ENCODE measurements at places on chromosomes 5 and 9.
A peak's percentile ranks its signal among the peaks of the same experiment; 100 is the strongest.

DNA sequence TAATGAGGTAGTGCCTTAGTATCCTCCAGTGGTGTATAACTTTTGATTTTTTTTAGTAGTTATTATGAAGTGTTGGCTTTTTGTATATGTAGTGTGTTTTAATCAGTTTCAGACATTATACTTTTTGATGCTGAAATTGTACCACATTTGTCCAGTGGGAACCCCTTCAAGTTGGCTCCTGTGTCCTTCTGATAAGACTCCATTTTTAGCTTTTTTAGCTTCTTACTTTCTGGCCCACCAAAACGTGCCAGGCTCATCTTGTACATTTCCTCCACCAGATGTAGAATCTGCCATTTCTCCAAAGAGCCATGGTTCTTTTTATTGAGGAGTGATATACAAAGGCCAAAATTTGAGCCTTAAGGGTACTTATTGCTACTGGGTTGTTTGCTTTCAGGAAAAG lies 84.4 kb downstream of the PBX3 start:
- DNase-seq = no peak

GRCh38 chr5:138445547-138446271 lies 6.9 kb downstream of the REEP2 start:
- no peak for DNase-seq

- DNase-seq = no peak
Measured at GRCh38 chr5:34977934-34978613, 48.7 kb downstream of the DNAJC21 start.

GRCh38 chr9:133760713-133761290 lies 22.6 kb upstream of the SARDH start:
- no peak for DNase-seq

- no peak for DNase-seq
Measured at GRCh38 chr5:77322406-77322805, 111.9 kb downstream of the PDE8B start.

DNA sequence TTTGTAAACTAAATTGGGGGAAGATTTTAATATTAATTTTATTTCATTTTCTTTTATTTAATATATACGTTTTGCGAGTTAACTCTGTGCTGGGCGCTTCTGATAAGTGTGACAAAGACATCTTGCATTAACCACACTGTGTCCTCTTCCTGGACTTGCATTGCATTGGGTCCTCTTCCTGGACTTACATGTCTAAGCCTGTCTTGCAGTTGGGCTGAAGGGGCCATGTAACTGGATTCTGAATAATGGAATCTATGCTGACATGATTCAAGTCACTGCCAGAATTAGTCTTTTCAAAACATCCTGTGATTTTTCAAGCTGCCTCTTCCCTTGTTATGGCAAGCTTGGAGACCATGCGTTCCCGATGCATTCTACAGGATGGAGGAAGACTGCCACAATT lies 122.6 kb downstream of the TRIM32 start:
- no peak for DNase-seq

GRCh38 chr9:120482424-120483186 lies 97.4 kb downstream of the CDK5RAP2 start:
- DNase-seq = no peak

GRCh38 chr5:172150514-172151425 lies 37.3 kb downstream of the STK10 start:
- DNase-seq = no peak

DNA sequence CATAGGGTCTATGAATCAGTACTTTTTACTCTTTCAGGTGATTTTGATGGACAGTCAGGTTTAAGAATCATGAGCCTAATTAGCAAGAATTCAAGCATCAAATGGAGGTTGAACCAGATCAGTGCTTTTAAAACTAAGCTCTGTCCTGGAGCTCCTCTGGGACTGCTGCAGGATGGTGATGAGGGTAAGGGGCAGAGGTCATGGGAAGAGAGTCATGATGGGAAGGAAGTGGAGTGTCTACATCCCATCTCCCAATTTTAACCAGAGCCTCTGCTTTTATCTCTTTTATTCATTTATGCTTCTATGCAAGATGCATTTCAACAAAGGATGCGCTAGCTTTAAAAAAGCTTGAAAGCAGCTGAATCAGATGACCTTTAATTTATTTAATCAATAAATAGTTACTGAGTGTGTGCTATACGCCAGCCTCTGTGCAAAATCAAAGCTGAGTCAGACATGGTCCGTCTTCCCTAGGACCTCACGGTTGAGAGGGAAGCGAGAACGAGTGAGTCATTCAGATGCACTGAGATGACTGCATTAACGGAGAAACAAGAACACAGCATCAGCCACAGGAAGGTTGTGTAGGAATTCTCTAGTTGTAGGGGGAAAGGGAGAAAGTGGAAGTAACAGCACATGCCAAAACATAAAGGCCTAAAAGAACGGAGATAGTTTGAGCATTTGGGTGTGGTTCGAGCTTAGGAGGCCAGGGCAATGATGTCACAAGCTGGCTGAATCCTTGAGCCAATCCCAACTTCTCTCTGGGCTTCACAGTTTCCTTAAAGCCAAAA lies 441.6 kb upstream of the BRINP1 start:
- DNase-seq = no peak

DNA sequence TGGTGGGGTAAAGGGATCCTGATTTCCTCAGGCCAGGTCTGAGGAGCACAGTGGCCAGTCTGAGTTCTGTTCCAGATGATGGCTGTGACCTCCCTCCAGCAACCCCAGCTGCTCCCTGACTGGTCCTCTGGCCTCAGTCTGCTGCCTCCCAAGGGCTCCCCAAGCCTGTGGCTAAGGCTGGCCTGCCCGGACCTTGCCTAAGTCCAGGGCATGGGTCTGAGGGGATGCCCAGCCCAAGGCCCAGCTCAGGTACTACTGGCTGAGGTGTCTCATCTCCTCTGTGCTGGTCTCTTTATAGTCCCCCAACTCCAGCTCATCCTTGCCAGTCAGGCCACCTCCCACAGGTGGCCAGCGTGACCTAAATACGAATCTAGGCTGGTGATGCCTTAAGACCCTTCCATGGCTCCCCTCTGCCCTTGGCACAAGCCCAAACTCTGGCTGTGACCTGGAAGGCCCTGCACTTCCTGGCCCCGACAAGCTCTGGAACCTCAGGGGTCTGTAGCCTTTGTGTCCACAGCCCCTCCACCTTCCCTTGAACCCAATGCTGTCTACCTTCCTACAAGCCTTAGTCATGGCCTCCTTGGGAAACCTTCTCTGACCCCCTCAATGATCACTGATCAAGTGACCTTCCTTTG lies 9.8 kb downstream of the KIF12 start:
- DNase-seq = no peak

DNA sequence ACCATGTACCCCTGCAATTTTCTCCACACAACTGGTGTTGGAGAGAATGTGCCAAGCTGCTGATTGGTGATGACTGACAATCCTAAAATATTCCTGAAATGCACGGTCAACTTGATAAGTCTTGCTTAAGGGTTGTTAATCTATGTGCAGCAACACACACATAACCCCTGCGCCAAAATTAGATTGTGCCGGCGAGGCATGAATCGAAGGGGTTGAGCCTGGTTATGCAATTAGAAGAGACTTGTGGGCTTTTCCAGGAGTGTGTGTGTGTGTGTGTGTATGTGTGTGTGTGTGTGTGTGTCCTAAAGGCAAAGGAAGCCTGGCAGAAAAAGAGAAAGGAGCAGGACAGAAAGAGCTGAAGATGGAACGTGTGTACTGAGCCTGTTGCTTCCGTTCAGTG lies 22.3 kb downstream of the IRX2 start:
- no peak for DNase-seq

DNA sequence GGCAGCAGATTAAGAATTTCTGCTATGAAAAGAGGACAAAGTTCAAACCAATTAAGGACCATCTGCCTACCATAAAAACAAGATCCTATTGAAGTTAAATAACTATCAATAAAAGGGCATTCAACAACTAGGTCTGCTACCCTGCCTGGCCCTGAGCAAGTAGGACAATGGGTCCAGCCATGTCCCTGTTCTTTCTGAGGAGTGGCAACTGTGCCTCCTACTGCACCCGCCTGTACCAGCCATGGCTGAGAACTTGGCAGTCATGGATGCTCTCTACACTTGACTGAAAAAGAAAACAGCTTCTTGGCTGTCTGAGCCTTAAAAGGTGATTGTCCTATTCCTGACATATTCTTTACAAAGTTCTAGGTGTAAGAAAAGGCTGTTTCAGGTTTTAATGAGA lies 652.4 kb downstream of the PDE4D start:
- DNase-seq = no peak

- DNase-seq = peak; percentile 21
Measured at GRCh38 chr9:136629879-136630661, 32.6 kb upstream of the EGFL7 start.

GRCh38 chr5:151642472-151643140 lies 44.1 kb downstream of the SPARC start:
- DNase-seq = no peak

GRCh38 chr5:139942243-139942642 lies 100.9 kb downstream of the NRG2 start:
- no peak for DNase-seq

DNA sequence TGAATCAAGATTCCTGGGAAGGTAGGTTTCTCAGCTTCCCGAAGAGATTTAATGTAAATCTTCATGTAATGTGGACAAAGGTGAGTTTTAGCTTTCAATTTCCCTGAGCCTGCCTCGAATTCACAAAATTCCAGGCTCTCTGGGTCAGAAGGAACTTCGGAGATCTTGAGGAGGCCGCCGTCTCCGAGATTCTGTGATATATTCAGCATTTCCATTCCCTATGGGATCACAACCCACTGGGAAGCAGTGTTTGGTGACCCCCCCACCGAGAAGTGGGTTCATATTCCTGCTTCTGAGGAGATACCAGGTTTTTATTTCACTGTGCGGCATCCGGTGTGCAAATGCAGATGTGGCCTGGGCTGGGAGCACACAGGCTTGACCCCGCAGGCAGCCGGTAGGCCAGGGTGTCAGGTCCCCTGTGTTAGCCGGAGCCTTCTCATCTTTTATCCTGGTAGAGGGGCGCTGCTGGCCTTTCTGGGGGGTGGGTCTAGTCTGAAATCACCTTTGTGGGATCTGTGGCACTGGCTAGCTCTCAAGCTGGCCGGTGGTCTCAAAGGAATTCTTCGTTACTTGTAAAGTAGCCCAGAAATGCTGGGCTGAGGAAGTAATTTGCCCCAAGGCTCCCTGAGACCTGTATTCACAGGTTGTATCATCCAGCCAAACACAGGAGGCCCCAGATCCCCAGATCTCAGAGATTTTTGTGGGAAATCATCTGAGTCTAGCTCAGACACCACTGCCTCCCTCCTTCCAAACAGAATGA lies 1.4 kb downstream of the PLEKHG4B start:
- no peak for DNase-seq

GRCh38 chr5:170809551-170809950 lies 26.0 kb downstream of the GABRP start:
- no peak for DNase-seq

DNA sequence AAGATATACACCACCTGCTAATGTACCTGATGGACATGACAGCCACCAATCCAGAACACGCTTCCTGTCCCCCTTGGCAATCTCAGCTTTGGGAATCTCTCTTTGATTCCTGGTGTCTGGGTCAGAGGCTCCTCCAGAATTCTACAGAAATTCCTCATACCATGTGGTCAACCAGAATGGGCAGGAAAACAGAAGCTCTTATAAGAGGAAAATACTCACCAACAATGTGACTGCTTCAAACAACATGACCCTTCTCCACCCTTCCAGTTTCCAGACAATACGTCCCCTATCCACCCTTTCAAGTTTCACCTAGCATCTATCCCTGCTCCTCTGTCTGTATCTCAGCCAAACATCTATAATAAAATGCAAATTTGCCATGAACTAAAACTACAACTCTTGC lies 247.2 kb downstream of the DENND1A start:
- no peak for DNase-seq

GRCh38 chr5:1097381-1097987 lies 14.4 kb downstream of the SLC12A7 start:
- no peak for DNase-seq

DNA sequence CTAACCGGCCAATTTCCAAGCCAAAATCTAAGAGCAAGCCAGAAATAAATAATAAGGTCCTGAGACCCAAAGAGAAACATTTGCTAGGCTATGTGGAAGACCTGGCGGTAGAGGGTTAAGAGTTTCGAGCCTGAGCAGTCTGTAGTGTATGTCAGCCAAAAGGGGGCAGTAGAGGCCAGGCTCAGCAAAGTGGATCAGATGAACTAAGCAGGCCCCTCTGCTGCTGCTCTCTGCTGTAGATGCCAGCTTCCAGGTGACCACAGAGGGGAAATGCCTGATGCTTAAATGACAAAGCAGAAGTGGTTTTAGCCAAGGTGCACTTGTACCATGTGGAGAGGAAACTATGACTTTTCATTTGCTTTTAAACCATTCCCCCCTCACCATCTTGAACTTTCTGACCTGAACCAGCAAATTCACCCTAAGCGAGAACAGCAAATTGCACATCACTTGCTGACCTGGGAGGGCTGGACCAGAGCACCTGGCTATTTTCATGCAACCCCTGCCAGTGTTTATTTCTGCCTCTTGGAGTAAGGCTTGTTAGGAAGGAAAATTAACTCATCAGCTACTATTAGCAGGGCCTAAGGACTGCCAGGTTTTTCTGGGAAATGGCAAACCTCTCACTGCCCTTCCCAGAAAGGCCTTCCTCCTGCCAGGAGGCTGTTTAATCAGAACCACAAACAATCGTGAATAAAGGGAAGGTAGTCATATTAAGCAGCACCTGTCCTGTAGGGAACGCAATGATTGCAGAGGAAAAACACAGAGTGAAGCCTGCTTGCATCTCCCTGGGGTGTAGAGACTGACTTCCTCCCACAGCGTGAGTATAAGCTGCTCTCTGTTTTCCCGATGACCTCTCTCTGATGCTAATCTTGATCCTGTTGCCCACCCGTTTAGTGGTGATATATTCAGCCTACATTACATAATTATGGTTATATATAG lies 818.2 kb downstream of the TLR4 start:
- DNase-seq = no peak

DNA sequence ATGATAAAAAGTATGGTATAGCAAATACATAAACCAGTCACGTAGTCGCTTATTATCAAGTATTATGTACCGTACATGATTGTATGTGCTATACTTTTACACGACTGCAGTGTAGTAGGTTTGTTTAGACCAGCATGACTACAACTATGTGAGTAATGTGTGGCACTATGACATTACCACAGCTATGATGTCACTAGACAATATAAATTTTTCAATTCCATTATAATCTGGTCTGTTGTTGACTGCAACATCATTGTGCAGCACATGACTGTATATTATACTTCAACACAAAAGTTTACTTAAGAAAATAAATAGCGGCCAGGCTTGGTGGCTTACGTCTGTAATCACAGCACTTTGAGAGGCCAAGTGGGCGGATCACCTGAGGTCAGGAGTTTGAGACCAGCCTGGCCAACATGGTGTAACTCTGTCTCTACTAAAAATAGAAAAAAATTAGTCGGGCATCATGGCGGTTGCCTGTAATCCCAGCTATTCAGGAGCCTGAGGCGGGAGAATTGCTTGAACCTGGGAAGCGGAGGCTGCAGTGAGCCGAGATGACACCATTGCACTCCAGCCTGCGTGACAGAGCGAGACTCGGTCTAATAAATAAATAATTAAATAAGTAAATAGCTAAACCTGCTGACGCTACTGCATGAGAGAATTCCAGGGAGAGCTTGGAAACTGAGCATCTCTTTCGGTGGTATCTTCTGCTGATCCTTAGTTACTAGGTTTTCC lies 24.6 kb upstream of the JADE2 start:
- no peak for DNase-seq

Measured in stimulated activated CD4-positive, alpha-beta T cell treated with anti-CD3 and anti-CD28 coated beads, Interleukin-1b, Interleukin-23, amount 100 ng/mL, for 1 hour (primary cell).